Stimulated activated CD8-positive, alpha-beta memory T cell treated with anti-CD3 and anti-CD28 coated beads, Interleukin-2, amount 100 ng/mL, for 1 hour (primary cell): ENCODE measurements at places on chromosomes 2 and 18.

DNA sequence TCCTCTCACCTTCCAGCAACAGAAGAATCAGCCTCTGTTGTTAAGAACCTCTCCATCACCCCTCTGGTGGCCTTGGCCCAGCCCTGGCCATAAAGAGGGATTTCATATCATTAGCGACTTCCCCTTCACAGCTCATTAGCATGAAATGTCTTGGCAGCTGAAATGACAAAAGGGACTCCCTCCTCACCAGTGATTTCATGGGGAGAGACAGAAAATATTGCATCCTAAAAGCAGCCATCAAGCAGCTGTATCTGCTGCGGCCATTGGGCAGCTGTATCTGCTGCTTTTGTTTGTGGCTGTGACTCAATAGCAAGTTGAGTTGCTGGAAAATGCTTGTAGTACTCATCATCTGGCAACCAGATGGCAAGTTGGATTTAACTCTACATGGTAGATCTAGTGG is 105.9 kb upstream of the RMDN2 start:
- DNase-seq, result no peak

DNA sequence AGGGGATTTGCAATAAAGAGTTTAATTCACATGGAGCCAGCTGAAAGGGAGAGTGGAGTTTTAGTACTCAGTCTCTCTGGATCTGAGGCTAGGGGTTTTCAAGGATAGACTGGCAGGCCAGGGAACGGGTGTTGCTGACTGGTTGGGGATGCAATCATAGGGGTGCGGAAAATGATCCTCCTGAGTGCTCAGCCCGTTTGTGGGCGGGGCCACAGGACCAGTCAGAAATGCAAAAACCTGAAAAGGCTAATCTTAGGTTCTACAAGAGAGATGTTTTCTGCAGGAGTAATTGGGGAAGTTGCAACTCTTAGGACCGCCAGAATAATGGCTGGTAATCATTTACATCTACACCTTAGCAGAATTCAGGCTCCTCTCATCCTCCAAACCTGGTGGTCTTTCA is 2.5 kb downstream of the NFU1 start:
- DNase-seq, result no peak

- no peak for DNase-seq
Observed at GRCh38 chr2:62112179-62112578, 83.7 kb upstream of the B3GNT2 start.

DNA sequence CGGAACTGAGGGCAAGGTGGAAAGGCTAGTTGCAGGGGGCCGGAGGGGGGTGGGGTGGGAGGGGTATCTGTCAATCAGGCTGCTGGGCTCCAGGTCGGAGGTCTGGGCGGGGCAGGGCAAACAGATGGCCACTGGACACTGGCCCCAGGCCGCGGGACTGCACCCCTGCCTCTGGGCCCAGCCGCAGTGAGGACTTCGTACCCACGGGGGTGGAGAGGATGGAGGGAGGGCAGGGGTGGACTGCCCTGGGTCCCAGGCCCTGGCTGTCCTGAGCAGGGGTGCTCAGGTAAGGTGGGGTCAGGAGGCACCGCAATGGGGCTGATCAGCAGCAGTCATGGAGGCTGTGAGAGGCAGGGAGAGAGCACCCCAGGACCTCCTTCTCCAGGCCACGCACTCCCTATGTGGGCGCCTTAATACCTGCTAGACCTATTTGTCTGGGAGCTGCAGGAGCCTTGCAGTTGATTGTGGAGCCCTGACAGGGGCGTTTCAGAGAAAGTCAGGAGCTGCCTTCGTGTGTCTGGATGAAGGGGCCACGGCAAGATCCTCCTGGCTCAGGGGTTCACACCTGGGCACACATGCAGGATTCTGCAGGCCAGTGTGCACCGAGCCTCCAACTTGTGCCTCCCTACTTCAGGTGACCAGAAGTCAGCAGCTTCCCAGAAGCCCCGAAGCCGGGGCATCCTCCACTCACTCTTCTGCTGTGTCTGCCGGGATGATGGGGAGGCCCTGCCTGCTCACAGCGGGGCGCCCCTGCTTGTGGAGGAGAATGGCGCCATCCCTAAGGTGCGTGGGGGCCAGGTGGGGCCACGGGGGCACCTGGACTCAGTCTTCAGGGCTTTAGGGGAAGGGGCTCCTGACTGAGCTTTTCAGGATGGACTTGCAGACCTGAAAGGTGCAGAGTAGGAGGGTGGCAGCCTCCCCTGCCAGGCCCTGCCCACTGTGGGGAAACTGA is 1.5 kb downstream of the CTDSP1 start:
- DNase-seq, result no peak

DNA sequence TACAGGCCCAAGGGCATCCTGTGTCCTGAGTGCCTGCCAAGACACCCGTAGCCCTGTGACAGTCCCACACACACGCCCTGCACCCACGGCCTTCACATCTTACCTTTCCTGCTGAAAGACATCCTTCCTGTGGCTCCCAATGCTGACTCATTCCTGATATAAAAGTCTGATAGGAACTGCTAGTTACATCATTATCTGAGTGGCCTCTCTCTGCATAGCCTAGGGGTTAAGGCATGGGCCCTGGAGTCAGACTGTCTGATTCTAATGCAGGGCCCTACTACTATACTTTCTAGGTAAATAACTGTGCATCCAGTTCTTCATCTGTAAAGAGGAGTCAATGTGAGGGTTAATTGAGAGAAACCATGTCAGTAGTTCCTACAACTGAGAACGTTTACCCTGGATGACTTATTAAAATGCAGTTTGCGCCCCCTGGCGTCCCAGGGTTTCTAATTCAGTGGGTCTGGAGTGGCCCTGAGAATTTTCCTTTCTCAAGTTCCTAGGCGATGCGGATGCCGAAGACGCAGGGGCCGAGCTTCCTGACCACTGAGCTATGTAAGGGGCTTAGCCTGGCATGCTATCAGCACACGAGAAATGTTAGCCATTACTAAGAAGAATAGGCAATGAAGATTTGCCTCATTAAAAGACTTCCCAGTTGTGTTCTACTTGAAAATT is 6.0 kb upstream of the GPR45 start:
- DNase-seq, result peak; percentile 13

GRCh38 chr2:238336151-238336550 is 15.8 kb downstream of the TRAF3IP1 start:
- no peak for DNase-seq

- DNase-seq, result no peak
Observed at GRCh38 chr2:215369181-215369760, 57.4 kb downstream of the ATIC start.

DNA sequence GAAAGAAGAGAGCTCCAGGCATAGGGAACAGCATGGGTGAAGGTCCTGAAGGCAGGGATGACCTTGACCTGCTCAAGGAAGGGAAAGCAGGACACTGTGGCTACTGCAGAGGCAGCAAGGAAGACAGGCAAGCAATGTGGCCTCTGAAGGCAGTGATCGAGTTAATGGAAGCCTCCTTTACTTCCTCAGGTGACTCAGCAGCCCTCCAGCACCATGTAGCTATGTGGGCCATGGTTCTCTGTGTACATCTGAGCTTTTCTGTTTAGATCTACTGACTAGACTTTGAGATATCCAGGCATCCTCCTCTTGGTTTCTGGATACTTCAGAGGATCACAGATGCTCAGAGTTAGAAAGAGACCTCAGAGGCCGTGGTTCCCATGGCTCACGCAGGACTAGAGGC is 107.3 kb upstream of the PID1 start:
- no peak for DNase-seq

DNA sequence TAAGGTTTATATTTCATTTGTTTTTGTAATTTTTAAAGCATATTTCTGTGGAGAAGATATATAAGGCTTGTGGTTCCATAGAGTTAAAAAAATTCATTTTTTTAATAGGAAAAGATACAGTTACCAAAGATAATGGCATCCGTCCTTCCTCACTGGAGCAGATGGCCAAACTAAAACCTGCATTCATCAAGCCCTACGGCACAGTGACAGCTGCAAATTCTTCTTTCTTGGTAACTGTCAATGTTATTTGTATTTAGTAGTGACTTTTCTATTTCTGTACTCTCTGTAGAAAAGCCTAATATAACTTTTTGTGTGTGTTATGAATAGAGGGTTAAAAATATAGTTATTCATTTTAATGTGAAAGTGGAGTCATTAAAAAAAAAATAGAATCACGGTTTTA is 35.1 kb downstream of the HADHB start:
- DNase-seq, result no peak

DNA sequence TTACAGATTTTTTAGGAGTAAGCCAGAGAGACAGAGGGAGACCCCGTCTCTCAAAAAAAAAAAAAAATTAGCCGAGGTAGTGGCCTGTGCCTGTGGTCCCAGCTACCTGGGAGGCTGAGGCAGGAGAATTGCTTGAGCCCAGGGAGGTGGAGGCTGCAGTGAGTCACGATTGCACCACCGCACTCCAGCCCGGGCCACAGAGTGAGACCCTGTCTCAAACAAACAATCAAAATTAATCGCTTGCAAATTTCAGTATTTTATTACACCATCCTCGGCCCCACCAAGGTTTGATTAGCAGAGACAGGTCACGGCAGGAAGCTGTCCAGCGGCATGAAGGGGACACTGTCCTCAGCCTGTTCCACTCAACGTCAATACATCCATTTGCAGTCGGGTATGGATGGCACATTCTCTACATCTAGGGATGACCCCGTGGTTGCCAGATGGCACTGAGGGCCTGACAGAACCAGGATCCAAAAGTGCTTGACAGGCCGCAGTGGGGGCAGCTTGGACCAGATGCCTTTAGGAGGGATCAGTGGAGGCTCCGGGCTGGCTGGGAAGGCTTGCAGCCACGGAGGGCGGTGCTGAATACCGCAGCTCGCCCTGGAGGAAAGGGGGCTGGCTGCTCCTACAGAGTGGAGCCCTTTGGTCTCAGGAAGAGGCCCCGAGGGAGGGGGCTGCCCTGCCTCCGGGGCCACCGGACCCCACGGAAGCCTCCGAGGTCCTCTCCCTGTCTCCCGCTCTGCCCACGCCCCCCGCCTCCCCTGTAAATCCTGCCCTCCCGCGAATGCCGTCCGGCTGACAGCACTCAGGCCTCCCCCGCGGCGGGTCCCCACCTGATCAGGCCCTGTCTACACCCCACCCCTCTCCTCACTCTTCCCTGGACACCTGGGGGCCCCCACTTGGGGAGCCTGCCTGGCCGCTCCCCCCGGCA is 13.1 kb downstream of the ASPRV1 start:
- no peak for DNase-seq

DNA sequence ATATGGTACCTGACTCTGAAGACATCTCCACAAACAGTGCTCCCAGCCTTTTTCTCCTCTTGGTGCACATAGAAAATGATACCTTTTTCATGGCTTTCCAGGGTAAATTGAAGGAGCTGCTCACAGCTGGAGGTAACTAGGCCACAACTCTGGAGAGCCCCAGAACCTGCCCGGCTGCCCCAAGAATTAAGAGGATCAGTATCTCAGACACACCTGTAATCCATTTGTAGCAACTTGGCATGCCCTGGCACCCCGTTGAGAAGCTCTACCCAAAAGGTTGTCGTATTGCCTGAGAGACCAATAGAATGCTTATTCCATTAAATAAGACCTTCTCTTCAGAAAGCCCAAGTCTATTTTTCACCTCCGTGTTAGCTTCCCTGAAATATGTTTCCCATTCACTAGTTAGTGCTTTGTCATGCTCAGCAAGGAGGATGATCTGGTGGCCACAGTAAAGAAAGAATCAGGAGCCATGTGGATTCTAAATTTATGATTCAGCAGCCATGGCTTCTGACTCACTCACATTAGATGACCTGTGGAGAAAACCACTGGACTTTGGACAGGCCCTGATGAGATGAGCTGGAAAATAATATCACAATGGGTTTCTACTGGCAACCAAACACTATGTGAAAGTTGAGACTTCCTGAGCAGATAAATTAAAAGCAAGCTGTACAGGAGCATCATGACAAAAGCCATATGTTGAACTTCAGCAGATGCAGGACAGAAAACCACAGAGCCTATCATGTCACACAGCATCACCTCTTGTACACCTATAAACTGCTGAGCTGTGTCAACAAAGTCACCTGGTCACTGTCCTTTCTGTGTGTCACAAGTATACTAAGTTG is 253.3 kb upstream of the OSR1 start:
- DNase-seq, result no peak

- no peak for DNase-seq
Observed at GRCh38 chr2:232534940-232535651, 4.4 kb upstream of the CHRNG start.

GRCh38 chr2:97708048-97708380 is 5.4 kb upstream of the ZAP70 start:
- no peak for DNase-seq

DNA sequence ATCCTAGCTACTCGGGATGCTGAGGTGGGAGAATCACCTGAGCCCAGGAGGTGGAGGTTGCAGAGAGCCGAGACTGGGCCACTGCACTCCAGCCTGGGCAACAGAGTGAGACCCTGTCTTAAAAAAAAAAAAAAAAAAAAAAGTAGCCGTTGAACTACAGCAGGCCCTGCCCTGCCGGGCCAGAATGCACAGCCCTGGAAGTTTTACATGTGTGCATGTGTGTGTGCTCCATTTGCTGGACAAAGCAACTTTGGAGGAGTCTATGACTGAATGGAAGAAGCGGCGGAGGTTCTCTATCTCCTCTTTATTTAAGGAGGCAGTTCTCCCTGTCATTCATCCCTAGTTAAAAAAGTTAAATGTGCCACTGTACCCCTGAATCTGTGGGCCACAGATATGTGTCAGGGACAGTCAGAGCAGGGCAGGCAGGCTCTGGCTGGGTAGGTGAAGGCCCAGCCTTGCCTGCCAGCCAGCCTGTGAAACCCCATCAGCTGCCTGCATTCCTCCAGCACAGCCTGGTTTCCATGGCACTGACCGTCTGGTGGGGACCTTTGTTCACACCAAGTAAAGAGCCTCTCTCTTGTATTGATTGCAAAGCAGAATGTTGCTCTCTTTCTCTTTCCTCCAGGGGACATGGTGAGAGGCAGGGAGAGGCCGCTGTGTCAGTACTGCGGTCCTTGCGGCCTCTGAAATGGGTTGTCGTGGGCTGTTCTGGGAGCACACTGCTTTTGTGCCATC is 10.9 kb downstream of the LIPG start:
- DNase-seq, result no peak

DNA sequence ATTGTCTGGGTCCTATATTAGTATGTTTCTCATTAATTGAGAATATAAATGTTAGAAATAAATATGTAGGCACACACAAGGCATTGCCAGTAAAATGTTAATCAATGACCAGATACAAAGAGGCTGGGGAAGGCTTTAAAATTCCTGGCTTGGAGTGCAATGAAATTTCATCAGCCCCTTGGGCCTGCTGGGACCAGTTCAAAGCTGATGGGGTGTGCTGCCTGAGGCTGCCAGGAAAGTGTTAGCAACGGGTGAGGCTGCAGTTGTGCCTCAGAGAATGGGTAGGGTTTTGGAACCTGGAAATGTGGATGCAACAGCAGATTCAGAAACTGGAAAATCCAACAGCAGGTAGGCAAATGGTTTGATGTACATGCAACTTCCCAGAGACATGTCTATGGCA is 68.9 kb downstream of the DIPK1C start:
- no peak for DNase-seq
